ENCODE measurements at places on chromosomes 12 and 14.
A peak's percentile ranks its signal among the peaks of the same experiment; 100 is the strongest.

DNA sequence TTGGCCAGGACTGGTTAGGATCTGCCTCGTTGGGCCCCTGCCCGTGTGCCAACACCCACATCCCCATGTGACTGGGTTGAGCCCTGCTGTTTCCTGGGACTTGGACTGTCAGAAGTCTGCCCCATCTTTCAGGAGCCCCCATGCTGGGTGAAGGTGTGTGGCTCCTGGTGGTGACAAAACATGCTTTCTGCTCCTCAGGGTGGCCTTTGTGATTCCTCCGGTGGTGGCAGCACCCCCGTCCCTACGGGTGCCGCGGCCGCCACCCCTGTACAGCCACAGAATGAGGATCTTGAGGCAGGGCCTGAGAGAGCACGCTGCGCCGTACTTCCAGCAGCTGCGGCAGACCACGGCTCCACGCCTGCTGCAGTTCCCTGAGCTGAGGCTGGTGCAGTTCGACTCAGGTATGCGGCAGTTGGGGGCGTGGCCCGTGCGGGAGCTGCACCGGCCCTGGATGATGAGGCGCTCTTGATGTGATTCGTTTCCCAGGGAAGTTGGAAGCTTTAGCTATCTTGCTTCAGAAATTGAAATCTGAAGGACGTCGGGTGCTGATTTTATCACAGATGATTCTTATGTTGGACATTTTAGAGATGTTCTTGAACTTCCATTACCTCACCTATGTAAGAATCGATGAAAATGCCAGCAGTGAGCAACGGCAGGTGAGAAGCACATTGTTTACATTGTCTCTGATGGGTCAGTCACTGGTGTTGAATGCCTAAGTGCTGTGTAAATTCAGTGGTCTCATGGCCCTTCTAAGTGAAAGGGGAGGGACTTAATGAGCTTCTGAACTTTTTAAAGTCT, 80.0 kb downstream of the EP400 start:
- no peak for DNase-seq

- peak; percentile 65 for DNase-seq
Measured at GRCh38 chr14:77094672-77095284, 3.3 kb upstream of the CIPC start.

- DNase-seq = no peak
Measured at GRCh38 chr12:26741584-26742227, 91.3 kb downstream of the ITPR2 start.

GRCh38 chr12:14366209-14367039, 942 bp downstream of the ATF7IP start:
- no peak for DNase-seq

DNA sequence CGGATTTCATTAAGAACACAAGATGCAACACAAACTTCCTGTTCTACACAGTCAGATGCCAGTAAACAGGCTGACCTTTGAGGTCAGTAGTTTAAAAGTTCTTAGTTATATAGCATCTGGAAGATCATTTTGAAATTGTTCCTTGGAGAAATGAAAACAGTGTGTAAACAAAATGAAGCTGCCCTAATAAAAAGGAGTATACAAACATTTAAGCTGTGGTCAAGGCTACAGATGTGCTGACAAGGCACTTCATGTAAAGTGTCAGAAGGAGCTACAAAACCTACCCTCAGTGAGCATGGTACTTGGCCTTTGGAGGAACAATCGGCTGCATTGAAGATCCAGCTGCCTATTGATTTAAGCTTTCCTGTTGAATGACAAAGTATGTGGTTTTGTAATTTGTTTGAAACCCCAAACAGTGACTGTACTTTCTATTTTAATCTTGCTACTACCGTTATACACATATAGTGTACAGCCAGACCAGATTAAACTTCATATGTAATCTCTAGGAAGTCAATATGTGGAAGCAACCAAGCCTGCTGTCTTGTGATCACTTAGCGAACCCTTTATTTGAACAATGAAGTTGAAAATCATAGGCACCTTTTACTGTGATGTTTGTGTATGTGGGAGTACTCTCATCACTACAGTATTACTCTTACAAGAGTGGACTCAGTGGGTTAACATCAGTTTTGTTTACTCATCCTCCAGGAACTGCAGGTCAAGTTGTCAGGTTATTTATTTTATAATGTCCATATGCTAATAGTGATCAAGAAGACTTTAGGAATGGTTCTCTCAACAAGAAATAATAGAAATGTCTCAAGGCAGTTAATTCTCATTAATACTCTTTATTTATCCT, 13.5 kb downstream of the PTGER2 start:
- no peak for DNase-seq

DNA sequence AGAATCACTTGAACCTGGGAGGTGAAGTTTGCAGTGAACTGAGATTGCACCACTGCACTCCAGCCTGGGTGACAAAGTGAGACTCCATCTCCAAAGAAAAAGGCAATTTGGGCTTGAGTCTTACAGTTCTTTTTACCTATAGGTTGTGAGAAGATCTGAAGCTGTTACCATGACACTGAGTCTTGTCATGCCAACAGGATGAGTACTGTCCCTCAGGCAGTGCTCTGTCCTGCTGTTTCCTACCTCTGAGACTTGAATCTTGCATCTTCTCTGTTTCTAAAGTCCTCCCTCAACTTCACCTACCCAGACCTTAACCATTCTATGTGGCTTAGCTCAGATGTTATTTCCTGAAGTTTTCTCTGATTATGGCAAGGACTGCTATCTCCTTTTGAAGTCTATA, 400.8 kb upstream of the PRICKLE1 start:
- no peak for DNase-seq

GRCh38 chr14:73465823-73466532, 7.6 kb upstream of the NUMB start:
- no peak for DNase-seq

- no peak for DNase-seq
Measured at GRCh38 chr12:106801830-106802533, 27.5 kb downstream of the RIC8B start.

DNA sequence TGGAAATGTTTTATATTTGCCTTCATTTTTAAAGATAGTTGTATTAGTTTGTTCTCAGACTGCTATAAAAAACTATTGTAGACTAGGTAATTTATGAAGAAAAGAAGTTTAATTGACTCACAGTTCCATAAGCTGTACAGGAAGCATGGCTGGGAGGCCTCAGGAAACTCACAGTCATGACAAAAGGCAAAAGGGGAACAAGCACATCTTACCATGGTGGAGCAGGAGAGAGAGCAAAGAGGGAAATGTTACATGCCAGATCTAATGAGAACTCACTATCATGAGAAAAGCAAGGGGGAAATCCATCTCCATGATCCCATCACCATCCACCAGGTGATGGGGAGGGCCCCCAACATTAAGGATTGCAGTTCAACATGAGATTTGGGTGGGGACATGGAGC, 35.5 kb upstream of the UNC79 start:
- DNase-seq = no peak

- no peak for DNase-seq
Measured at GRCh38 chr12:64006211-64006825, 161.8 kb downstream of the SRGAP1 start.

DNA sequence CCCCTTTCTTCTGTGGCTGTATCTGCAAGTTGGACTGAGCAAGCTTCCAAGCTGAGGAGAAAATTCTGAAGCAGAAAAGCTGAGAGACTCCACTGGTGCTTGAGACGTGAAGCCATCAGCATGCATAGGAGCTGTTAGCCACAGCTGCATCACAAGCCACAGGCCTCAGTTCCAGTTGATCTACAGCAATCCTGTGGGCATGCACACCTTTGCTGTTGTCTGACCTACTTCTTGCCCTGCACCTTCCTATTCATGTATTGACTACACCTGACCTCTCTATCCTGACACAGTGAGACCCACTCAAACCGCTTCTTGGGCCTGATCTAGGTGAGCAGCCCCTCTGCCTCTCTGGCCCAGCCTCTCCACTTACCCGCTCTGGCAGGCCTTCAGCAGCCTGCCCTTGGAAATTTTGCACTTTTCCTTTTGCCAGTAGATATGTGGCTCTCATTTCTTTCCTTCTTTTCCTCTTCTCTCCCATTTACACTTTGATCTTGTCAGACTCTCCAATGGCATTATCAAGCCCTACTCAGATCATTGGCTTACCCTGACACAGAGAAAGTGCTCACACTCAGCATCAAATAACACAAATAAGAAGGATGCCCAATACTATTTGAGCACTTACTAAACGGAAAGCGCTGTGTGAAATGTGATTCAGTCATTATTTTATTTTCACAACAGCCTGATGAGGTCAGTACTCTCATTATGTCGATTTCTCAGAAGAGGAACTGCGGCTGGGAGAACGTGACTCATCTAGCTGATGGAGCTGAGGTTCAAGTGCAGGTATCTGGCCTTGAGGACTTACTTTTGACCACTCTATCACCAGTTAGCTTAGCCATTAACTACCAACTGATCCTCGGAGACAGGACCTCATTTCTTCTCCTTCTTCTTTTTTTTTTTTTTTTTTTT, 21.9 kb upstream of the PTGR2 start:
- DNase-seq = no peak
